ENCODE measurements at places on chromosomes 12 and 14.
A peak's percentile ranks its signal among the peaks of the same experiment; 100 is the strongest.

- DNase-seq = no peak
Observed at GRCh38 chr12:42886160-42886559, 296.6 kb upstream of the PRICKLE1 start.

- no peak for DNase-seq
Observed at GRCh38 chr12:105921872-105922669, 216.7 kb downstream of the NUAK1 start.

GRCh38 chr12:68934392-68934791 is 1.4 kb upstream of the CPM start:
- DNase-seq = no peak

DNA sequence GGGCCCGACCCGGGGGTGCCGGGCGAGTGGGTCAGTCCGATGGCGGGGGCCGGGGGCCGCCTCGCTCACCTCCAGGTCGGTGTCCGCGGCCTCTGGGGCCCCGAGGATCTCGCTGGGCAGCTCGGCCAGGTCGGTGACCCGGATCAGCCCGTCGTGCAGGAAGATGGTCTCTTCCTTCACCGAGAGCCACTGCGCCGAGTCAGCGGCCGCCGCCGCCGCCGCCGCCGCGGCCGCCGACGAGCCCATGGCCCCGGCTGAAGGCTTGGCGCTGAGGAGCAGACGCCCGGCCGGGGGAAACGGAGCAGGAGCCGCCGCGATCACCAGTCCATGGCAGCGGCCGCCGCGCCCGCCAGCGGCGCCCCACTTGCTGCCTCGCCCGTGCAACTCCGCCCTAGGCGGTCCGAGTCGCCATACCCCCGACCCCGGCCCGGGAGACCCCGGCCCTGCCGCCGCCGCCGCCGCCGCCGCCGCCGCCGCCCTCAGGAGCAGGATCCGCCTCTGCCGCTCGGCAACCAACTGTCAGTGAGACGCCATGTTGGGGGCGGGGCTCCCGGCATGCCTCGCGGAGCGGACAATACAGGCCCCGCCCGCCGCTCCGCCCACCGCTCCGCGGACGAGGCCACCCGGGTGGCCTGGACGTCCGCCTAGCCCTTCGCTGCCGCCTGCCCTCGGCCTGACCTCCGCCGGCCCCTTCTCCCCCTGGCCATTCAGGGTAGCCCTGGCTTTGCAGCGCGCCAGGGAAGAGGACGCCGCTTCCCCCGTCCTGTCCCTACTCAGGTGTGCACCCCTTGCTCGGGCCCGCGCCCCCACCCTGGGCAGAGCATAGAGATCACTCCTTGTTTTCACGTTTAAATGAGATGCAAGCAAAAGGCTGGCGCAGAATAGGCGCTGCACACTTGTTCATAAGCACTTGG is at the start of gene HECTD4:
Gene HECTD4 (minus strand): TSS at position 549 of the 914 bp plus-strand sequence. CDS start 303 bp downstream, at position 246.
- DNase-seq = peak; percentile 91

- no peak for DNase-seq
Observed at GRCh38 chr12:105945880-105946279, 192.9 kb downstream of the NUAK1 start.

DNA sequence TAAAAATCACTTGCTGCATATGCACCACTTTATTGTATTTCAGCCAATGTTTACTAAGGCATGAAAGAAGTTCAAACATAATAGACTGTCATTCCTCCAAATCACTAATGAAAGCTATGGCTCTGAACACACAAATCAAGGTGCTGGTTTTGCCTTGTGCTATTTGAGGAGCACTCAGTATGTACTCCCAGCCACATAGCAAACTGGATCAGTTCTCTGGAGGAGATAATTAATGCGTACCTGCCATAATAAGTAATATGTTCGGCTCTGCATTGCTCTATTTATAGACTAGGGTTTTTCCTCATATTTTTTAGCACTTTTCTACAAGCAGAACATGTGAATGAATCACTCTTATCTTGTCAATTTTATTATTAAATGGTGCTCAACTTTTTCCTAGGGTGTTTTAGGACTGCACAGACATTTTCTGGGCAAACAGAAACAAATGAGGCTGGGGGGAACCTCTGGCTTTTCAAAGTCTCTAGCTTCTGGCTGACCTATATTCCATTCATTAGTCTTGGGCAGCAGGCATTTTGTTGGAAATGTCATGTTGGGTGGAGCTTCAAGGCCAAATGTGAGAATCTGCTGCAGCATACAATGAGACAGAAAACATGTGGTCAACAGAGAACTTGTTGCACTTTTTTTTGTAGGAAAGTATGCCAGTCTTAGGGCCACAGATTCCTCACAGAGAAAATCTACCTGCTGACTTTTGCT is 88.4 kb downstream of the GRIP1 start:
- DNase-seq = no peak

- no peak for DNase-seq
Observed at GRCh38 chr12:31119803-31120211, 46.1 kb downstream of the DDX11 start.

DNA sequence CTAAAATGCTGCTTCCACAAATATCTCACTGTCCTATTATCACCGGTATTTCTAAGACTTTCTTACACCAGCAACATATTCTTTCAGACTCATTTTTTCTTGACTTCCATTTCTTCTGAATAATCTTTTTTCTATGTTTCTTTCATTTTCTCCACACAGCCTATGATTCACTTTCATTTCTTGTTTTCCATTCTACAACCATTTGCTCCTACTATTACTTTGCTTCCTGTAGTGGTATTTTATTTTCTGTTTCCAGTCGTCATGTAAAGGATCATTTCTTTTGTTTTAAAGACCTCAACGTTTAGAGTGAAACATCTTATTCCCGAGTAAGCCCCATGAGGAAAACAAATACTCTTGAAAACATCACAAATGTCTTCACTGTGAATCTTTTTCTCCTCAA is 182.2 kb upstream of the MDGA2 start:
- DNase-seq = no peak

DNA sequence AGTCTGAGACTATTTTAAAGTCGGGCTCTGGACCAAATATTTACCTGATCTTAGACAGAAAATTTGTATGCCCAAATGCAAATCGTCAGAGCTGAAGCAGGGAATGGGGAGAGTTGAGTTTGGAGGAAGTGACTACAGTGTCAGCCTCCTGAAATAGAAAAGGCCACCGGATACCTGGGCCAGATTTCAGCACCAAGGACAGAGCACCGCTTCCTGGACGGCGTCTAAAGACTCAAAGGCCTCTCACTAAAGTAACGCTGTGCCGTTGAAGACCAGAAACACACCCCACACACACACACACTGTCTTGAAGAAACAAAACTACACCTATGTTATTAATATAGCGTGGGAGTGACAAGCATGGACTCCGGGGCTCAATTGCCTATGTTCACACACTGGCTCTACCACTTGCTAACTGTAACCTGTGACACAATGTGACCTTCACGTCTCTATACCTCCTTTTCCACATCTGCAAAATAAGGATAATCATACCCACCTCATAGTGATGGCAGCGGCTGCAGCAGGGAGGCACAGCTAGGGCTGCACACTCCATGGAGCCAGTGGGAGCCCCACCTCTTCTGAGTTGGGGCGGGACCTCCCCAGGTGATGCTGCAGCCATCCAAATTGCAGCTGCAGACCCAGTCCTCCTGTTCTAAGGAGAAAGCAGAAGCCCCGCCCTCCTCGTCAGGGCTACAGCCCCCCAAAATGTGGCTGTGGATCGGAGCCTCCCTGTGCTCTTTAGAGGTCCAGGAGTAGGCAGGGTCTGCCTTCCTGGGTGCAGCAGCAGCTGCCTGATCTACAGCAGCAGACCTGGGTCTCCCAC is 35.6 kb downstream of the KRT76 start:
- DNase-seq = no peak

- DNase-seq = no peak
Observed at GRCh38 chr12:116534311-116535121, 24.7 kb upstream of the MAP1LC3B2 start.

DNA sequence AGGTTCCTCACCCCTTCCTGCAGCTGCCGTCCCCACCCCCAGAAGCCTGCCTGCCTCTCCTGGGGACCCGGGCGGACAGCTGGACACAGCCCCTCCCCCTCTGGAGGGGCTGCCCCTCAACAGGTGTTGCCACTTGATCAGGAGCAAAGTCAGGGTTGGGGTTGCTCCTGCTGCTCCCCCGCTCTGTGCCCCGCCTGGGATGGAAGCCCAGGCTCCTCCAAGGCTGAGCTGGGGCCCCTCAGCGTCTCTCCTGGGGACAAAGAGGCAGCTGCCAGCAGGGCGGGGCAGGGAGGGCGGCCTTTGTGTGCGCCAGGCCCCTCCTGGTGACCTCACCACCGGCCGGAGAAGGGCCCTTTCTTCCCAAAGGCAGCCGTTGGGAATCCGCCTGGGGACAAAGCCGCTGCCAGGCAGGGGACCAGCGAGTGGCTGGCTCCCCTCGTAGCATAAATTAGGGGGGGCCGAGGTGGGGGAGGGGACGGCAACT is 13.7 kb downstream of the TRMT61A start:
- peak; percentile 55 for DNase-seq

- no peak for DNase-seq
Observed at GRCh38 chr12:8629486-8630033, 16.9 kb upstream of the AICDA start.

- DNase-seq = no peak
Observed at GRCh38 chr12:94663702-94664101, 13.3 kb upstream of the TMCC3 start.

DNA sequence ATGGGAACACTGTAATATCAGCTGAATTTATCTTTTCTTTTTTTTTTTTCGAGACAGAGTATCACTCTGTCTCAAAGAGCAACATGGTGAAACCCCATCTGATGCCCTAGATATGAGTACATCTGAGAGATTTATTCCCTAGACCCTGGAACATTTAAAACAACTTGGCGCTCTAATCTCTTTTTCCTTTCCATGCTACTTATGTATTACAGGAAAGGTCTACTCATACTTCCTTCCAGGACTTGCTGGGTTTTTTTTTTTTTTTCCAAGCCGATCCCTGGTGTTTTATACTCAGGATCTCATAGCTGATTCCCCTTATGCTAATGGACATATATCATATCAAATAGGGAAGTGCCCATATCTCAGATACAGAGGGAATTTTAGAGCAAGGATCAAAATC is 83.1 kb downstream of the MAPKAPK5 start:
- DNase-seq = no peak

DNA sequence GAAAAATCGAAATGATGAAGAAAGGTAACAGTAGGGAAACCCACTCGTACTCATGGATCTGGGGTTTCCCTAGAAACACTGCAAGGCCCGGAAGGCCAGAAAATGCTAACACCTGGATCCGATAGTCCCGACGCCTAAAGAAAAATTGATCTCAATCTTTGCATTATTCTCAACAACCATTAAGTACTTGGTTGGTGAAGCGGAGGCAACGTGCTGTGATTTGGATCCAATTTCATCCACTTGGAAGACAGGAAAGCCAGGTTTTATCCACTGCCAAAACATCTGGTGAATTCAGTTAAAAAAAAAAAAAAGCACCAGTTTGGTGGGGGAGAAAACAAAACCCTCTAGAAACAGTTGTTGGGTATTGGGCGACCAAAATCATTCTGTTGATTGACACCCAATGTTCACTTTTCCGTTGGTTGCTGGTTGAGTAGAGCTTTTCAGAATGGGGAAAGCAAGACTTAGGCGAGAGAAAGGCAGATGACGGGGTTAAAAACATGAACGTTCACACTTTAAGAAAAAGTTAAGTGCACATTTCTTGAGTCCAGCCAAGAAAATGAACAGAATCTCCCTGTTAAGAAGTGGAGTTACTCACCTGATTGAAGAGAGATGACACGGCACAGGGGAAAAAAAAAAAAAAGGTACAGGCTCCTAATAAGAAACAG is 41.9 kb upstream of the MED13L start:
- no peak for DNase-seq

GRCh38 chr14:94473666-94474410 is 2.2 kb downstream of the SERPINA9 start:
- no peak for DNase-seq

DNA sequence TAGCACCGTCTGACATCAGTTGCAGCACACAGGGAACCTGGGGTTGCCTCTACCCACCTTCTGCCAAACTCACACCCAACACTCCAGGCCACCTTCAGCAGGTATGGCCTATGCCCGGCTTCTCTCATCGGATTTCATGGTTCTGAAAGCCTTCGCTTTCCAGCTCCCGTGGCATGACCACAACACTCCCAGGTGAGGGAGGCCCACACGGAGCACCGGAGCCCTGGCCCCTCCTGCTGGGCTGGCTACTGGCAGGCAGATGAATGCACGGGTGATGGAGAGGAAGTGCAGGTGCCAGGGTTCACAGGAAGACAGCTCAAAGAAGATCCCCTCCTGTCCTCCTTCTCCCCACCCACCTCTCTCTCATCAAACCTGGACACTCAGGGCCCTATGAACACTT is 37.2 kb downstream of the CACNA2D4 start:
- no peak for DNase-seq

DNA sequence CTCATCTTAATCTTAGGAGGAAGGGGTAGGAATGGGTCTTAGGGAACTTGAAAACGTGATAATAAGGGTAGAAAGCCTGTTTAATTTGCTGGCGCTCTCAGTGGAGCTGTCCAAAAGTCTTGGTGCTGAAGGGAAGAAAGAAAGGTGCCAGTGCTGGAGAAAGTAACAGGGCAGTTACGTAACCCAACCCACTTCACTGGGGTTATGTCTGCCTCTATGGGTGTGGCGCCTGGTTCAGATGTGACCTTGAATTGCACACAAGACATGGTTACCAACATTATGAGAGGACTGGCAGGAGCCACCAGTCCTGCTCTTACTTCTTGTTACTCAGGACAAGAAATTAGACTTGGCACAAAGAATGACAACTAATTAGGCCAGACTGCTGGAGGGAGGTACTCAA is 18.6 kb upstream of the GPATCH2L start:
- no peak for DNase-seq

DNA sequence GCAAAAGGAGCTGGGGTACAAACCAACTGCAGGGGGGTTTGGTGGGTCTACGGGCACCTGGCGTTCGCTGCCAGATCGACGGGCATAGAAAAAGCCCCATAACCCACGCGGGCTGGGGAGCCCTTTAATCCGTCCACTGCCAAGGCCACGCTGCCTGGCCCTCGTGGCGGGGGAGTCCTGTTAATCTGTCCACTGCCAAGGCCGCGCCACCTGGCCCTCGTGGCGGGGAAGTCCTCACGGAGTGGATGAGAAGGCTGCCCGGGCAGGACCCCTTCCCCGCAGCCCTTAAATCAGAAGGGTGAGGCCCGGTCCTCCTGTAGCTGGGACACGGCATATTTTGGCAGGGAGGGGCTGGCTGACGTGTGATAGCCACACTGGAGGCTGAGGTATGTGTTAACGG is 86.1 kb downstream of the NOC4L start:
- DNase-seq = no peak

- DNase-seq = no peak
Observed at GRCh38 chr12:95877622-95878021, 18.9 kb downstream of the SNRPF start.

DNA sequence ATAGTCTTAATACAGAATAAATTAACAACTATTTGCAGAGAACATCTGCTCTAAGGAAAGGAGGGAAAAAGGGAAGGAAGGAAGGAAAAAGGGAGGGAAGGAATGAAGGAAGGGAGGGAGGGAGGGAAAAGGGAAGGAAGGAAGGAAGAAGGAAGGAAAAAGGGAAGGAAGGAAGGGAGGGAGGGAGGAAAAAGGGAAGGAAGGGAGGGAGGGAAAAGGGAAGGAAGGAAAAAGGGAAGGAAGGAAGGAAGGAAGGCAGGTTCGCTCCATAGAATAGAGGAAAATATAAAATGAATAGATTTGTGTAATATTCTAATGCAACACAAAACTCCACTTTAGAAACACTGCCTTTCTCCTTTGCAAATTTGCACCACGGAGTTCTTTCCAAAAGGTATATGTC is 16.6 kb downstream of the KICS2 start:
- DNase-seq = no peak

GRCh38 chr12:17015501-17015900 is 409.5 kb upstream of the LMO3 start:
- DNase-seq = no peak

Data from NCI-H510A (cell line).